ENCODE measurements at places on chromosomes 6 and 20. TPM values are rescaled to one million over a fixed set of nuclear protein-coding genes. Genes with fewer than 3 reads are reported as not detected.

- no peak for DNase-seq
Observed at GRCh38 chr20:41408156-41408794, 41.7 kb upstream of the EMILIN3 start.

DNA sequence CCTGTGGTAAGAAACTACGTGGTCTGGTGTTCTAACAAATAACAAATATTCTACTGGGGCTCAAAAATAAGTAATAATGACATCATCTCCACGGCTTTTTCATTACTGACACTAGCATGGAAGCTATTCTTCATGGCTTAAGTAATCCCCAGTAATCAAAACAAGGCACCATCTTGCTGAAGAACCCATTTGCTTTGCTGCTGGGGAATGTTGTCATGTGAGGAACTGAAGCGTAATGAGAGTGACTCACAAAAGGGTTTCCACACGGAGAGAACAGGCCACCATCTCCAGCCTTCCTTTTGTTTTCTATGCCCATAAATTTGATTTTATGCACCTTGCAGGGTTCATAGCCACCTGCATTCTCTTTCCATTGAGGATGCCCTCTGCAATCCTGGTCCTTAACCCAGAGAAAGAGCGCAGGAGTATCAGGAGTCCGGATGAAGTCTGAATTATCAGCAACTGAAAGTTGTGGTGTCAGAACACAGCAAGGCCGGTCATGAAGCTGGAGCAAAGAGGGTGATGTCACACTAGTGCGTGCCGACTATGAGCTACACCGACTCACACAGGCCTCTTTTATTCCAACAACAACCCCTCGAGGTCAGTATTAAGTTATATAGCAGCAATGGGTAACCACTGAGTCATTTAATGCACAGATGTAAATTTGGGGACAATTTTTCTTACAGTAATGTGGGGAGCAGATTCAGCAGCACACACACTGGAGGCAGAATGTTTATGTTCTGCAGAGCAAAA, 173.7 kb upstream of the SSTR4 start:
- DNase-seq = peak; percentile 10

GRCh38 chr6:148349466-148349865, 6.8 kb downstream of the SASH1 start:
- DNase-seq = no peak

GRCh38 chr6:26032340-26033084, 54.7 kb upstream of the HFE start:
- peak; percentile 38 for DNase-seq

GRCh38 chr6:165514621-165515020, 148.4 kb downstream of the PDE10A start:
- no peak for DNase-seq

GRCh38 chr6:105553171-105553570, 150.3 kb upstream of the PREP start:
- DNase-seq = no peak

DNA sequence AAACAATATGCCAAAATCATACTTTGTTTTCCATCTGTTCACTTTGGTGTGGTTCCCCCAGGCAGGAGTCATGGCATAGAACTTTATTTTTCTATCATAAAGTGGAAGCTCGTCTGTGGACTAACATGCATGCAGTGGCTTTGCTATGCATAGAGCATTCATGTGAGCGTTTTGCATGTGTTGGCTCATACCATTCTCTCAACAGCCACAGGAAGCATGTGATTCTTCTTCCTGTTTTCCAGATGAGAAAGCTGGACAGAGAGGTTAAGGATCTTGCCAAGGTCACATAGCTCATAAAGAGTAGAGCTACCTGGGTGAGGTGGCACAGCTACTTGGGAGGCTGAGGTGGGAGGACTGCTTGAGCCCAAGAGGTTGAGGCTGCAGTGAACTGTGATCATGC, 123.4 kb upstream of the HDGFL1 start:
- DNase-seq = no peak

- no peak for DNase-seq
Observed at GRCh38 chr20:3084986-3085360, 449 bp upstream of the AVP start.

- DNase-seq = peak; percentile 18
Observed at GRCh38 chr6:43976706-43977403, 150.4 kb downstream of the MRPL14 start.

DNA sequence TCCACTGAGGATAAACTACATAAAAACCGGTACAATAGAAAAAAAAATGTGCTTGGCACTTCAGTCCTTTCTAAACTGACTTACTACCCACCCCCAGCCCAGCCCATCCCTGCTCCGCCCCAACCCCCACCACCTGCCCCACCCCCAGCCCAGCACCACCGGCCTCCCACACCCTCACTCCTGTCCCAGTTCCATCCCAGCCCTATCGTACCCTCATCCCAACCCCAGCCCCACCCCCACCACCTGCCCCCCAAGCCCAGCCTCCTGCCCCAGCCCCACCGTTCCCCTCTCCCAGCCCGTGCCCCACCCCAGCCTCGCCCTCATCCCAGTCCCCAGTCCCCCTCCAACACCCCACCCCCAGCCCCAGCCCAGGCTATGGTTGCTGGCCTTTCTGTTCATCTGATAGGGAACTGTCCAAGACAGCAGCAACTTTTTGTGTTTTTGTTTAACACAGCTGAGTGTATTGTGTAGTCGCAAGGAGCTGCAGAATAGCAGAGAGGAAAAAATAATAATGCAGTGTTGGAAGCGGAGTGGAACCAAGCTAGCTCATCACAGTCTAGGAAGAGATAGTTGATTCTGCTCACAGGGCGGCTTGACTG, 61.9 kb downstream of the SASH1 start:
- no peak for DNase-seq

Gene ROMO1
- polyA plus RNA-seq = 555 TPM

Gene ZNFX1
- polyA plus RNA-seq = 8.5 TPM

GRCh38 chr20:17771206-17772004, 71.6 kb downstream of the BANF2 start:
- DNase-seq = no peak

Gene GJA10
- not detected for polyA plus RNA-seq

DNA sequence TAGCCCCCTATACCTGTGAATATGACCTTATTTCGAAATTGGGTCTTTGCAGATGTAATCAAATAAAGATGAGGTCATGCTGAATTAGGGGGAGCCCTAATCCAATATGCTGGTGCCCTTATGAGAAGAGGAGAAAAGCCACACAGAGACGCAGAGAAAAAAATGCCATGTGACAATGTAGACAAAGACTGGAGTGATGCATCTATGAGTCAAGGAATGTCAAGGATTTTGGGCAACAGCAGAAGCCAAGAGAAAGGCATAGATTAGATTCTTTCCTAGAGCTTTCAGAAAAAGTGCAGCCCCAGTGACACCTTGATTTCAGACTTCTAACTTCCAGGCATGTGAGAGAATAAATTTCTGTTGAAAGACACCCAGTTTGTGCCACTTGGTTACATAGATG, 47.4 kb upstream of the HS3ST5 start:
- DNase-seq = no peak

DNA sequence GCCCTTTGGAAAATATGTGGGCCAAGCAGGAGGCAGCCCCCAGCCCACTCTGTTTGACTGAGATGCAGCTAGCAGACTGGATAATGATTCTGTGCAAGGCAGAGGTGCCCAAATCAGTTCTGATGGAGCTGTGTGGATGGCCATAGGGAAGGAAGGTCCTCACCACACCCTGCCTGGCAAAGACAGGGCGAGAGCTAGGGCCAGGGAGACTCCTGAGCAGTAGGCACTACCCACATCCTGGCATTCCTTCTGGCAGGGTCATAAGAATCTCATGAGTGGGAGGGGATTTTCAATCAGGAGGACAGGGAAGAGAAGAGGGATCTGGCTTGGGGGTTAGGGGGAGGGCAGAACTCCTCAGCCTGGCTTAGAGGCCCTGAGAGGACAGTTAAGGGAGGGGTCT, 18.6 kb upstream of the TREM2 start:
- no peak for DNase-seq

Gene FRK
- polyA plus RNA-seq = under 0.01 TPM

GRCh38 chr20:32329817-32330554, 28.1 kb upstream of the ASXL1 start:
- DNase-seq = no peak

DNA sequence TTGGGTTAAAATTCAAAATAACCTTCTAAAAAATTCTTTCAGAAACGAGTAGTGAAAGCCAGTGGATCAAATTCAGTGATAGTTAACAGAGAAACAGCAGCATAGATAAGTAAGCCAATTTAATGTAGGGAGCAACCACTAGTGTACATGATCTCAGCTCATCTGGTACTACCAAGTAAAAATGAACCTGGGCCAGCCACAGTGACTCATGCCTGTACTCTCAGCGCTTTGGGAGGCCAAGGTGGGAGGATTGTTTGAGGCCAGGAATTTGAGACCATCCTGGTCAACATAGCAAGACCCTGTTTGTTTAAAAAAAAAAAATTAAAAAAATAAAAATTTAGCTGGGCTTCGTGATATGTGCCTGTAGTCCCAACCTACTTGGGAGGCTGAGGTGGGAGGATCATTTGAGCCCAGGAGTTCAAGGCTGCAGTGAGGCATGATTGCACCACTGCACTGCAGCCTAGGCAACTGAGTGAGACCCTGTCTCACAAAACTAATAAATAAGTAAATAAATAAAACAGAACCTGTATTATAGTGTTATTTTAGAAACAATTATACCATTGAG, 32.4 kb downstream of the CBFA2T2 start:
- DNase-seq = no peak

GRCh38 chr6:44120692-44121443, 6.4 kb downstream of the MRPL14 start:
- no peak for DNase-seq

- no peak for DNase-seq
Observed at GRCh38 chr6:123569575-123569974, 67.2 kb downstream of the TRDN start.

DNA sequence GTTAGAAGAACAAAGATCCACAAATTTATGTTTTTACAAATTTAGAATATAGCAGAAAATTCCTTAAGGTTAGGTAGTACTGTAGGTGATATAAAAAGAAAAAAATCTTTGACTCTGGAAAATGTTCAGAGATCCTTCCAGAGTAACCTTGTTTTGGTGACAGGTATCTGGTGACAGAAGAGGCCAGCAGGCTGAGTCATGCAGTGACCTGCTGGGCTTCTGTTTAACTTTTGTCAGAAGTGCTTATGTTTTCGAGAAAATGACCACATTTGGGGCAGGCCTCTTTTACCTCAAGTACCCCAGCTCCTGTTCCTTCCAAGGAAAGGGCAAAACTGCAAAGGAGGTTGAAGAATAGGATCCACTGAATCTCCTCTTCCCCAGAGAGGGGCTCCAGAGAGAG, 10.5 kb upstream of the CLDN20 start:
- DNase-seq = no peak

DNA sequence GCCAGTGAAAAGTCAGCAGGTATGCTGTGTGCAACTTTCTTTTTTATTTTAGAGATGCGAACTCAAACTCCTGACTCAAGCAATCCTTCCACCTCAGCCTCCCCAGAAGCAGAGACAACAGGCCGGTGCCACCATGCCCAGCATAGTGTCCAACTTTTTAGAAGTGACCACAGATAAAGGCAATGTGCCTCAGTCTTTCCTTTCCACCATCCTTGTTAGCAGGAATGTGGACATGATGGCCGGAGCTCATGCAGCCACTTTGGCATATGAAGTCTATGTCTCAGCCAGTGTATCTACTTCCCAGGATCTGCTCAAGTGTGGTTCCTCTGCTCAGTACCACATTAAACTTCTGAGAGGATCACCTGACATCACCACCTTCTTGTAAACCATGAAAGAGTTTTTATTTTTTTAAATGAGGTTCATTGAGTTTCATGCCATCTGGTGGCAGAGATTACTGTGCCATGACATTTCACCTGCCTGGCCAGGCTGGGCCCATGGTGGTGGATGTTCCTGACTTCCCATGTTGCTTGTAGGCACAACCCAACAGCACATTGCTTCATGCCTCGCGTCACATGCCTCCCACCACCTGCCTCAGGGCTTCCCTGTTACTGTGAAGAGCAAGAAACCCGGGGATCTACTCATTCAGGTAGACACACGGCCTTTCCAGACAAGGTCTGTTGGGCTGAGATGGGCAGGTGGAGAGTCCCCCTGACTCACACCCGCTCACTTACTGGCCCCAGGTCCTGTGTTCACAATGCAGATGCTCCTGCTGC, 216.5 kb downstream of the LY86 start:
- DNase-seq = no peak

- no peak for DNase-seq
Observed at GRCh38 chr20:58797371-58798338, 53.0 kb downstream of the GNAS-AS1 start.

GRCh38 chr6:22589118-22589517, 19.8 kb downstream of the HDGFL1 start:
- no peak for DNase-seq

- no peak for DNase-seq
Observed at GRCh38 chr6:84758486-84758885, 5.9 kb downstream of the TBX18 start.

- DNase-seq = no peak
Observed at GRCh38 chr6:149935668-149936067, 6.1 kb upstream of the ULBP2 start.

GRCh38 chr6:138987643-138988468, at the start of gene REPS1:
TSS of gene REPS1 (minus strand) at chr6:138988253. CDS start at chr6:138987682, 571 bp downstream.
- peak; percentile 82 for DNase-seq

Gene THBS2
- 97.3 TPM for polyA plus RNA-seq

DNA sequence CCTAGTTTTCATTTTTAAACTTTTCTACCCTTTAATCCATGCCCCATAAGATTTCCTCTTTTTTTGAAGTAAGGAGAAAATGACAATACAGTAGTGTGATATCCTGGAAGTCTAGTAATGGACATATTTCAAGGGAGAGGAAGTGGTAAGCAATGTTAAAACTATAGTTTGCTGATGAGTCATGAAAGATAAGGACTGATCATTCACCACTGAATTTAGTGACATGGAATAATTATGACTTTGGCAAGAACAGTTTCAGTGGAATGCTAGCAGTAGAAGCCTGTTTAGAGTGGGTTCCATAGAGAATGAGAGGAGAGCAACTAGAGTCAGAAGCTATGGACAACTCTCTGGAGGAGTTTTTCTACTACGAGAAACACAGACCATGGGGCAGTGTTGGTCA, 24.9 kb upstream of the SLC2A12 start:
- peak; percentile 78 for DNase-seq

- DNase-seq = peak; percentile 66
Observed at GRCh38 chr6:38155621-38156204, 336.2 kb downstream of the ZFAND3 start.

GRCh38 chr6:11016452-11016851, 27.7 kb downstream of the ELOVL2 start:
- DNase-seq = no peak

Gene PRL
- polyA plus RNA-seq = not detected

Gene ESF1
- polyA plus RNA-seq = 2.1 TPM

- DNase-seq = no peak
Observed at GRCh38 chr6:7262746-7263518, 50.1 kb downstream of the SSR1 start.

Data from IMR-90 (cell line).